Temporal lobe (tissue), 4 donors: ENCODE measurements at places on chromosomes 7 and 10. TPM values are rescaled to one million over a fixed set of nuclear protein-coding genes. Genes with fewer than 3 reads are reported as not detected.

The LRRC4 gene
- 13.5 TPM for total RNA-seq

The GNGT1 gene
- not detected for total RNA-seq

The DLX5 gene
- total RNA-seq: 3.4 TPM

The HOXA4 gene
- not detected for total RNA-seq

The NRCAM gene
- 175 TPM for total RNA-seq

The GIMAP7 gene
- total RNA-seq: 1.5 TPM

The RBP4 gene
- total RNA-seq: 5.9 TPM

The TBXAS1 gene
- total RNA-seq: 1.2 TPM

The C10orf62 gene
- not detected for total RNA-seq

The ST8SIA6 gene
- 4.7 TPM for total RNA-seq

The CFAP69 gene
- total RNA-seq: 6.9 TPM

The MOGAT3 gene
- total RNA-seq: not detected

The TBX20 gene
- total RNA-seq: not detected

The MRPL43 gene
- 29.3 TPM for total RNA-seq

The GPR15LG gene
- not detected for total RNA-seq

The GLUD1 gene
- total RNA-seq: 139 TPM

The CARD11 gene
- 0.25 TPM for total RNA-seq

The IPMK gene
- 20.9 TPM for total RNA-seq

The ODAD2 gene
- total RNA-seq: 1.5 TPM

The LHFPL3 gene
- 19.9 TPM for total RNA-seq

The TMEM270 gene
- total RNA-seq: not detected

The SEMA3C gene
- total RNA-seq: 327 TPM

The MYL10 gene
- not detected for total RNA-seq

The ARHGEF35 gene
- total RNA-seq: 0.49 TPM

The GPER1 gene
- total RNA-seq: 0.98 TPM

The CRHR2 gene
- 0.98 TPM for total RNA-seq

The PDLIM1 gene
- 2.0 TPM for total RNA-seq

The CCDC3 gene
- 17.2 TPM for total RNA-seq

The FAM237B gene
- not detected for total RNA-seq

The TCERG1L gene
- 2.0 TPM for total RNA-seq

The ELFN1 gene
- 5.4 TPM for total RNA-seq

The LBX1 gene
- total RNA-seq: not detected

The ADAM8 gene
- 0.98 TPM for total RNA-seq

The IRF5 gene
- 1.5 TPM for total RNA-seq

The GCK gene
- 3.9 TPM for total RNA-seq

The NUPR2 gene
- total RNA-seq: not detected
